ENCODE measurements at places on chromosomes 7 and 10.

DNA sequence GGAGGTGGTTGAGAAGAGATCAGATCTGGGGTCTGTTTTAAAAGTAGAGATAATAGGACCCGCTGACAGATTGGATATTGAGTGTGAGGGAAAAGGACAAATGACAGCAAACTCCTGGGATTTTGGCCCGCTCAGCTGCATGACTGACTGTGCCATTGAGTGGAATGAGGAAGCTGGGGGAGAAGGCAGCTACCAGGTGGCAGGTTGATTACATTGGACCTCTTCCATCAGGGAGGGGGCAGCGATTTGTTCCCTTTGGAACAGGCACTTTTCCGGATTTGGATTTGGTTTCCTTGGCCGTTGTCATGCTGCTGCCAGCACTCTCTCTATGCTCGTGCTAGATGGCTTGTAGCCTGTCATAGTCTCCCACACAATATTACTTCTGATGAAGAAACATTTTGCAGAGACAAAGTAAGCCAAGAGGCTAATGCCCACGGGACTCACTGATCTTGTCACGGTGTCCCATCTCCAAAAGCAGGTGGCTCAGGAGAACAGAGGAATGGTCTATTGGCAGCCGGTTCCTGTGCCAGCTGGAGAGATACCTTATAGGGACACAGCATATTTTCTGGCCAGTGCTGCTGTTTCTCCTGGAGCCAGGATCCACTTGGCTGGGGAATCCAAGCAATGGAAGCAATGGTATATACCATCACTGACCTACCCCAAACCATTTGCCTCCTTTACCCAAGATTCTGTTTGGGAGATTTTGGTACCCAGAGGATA lies 69.1 kb upstream of the WAC start:
- no peak for DNase-seq

GRCh38 chr10:17989908-17990767 lies 38.4 kb downstream of the SLC39A12 start:
- peak; percentile 84 for DNase-seq

GRCh38 chr10:13001041-13001886 lies at the start of gene CCDC3:
CCDC3 (minus strand) TSS chr10:13001713; CDS start chr10:13001570, 143 bp downstream.
- no peak for DNase-seq

GRCh38 chr10:43440463-43441134 lies 3.7 kb downstream of the ZNF487 start:
- no peak for DNase-seq

DNA sequence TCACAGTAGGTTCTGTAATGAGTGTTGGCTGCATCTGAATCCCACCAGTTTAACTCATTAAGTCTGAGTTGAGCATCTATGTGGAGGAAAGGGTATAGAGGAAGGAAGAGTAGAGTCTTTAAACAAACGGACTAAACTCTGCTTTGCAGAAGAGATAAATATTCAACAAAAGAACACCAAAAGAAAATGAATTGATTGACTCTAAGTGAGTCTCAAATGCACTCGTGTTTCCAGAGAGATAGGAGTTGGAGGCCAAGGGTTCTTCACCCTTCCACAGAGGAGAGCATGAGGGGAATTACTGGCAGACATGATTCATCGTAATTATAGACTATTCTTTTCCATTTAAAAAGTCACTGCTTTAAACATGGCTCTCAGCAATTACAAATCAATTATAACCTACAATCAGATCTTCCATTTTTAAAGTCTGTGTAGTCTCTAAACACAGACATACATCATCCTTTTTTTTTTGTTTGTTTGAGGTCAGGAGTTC lies 56.3 kb downstream of the PLPP4 start:
- no peak for DNase-seq

DNA sequence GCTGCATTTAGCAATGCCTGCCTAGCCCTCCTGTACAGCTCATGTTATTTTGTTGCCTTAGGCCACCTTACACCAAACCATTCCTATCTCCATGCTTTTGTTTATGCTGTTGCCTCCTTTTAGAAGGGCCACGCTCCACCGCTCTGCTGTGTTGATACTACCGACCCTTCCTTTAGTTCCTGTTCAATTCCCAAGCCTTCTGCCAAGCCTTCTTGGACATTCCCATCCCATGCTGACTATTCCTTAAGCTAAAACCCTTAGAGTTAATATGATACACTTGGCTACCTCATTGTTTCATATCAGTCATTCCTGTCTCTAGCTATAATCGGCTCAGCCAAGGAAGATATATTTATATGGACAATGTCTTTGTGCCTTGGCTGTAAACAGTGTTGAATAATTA lies 705.5 kb downstream of the LRMDA start:
- DNase-seq = no peak

- no peak for DNase-seq
These were observed 433.7 kb upstream of the TPK1 start for GRCh38 chr7:145269418-145270161.
